ENCODE measurements at places on chromosomes 2 and 18. TPM values are rescaled to one million over a fixed set of nuclear protein-coding genes. Genes with fewer than 3 reads are reported as not detected.

- no peak for DNase-seq
Observed at GRCh38 chr2:190677255-190677654, 28.4 kb downstream of the NAB1 start.

DNA sequence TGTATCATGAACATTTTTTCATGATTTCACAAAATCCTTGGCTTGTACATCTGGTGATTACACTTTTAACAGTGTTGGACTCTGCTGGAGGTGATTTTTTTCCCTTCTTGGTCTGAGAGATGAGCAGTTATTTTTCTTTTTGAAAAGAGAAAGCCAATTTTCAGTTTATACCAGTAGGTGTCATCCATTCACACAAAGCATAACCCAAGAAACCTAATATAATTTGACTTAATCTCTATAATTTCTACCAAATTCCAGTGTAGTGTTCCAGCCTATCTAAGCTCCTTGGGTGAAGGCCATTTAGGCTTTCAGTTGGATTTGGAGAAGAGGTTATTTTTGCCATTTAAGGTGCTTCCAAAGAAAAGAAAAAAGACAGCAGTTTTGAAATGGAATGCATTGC lies 7.7 kb upstream of the ICOS start:
- DNase-seq: peak; percentile 32

GRCh38 chr2:136238286-136239078 lies 120.5 kb upstream of the CXCR4 start:
- DNase-seq: peak; percentile 76

The IGFBP2 gene
- 10.6 TPM for total RNA-seq

The KIF1A gene
- total RNA-seq: under 0.01 TPM

The IL1R1 gene
- 152 TPM for total RNA-seq
